ENCODE measurements at places on chromosomes 12 and 14.
A peak's percentile ranks its signal among the peaks of the same experiment; 100 is the strongest.

- DNase-seq = no peak
Observed at GRCh38 chr12:103642240-103642864, 55.3 kb downstream of the STAB2 start.

- peak; percentile 1 for DNase-seq
Observed at GRCh38 chr14:59688224-59689170, 111.9 kb upstream of the CCDC175 start.

DNA sequence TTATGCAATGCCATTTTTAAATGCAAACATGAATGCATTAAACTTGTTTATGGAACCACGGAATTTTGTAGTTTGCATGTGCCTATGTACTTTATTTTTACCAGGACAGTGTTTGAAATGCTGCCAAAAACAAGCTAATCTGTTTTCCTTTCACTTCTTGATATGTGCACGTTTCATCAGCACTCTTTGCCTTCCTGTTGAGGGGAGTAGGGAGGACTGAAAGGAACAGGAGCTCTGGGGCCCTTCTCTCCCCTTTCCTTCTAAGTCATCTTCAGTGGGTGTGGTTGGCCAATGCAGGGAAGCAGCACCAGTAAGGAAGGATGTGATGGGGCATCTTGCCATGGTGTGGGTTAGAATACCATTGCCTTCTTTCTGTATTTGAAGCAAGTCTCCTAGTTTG lies 12.1 kb upstream of the PPP4R4 start:
- DNase-seq = no peak

DNA sequence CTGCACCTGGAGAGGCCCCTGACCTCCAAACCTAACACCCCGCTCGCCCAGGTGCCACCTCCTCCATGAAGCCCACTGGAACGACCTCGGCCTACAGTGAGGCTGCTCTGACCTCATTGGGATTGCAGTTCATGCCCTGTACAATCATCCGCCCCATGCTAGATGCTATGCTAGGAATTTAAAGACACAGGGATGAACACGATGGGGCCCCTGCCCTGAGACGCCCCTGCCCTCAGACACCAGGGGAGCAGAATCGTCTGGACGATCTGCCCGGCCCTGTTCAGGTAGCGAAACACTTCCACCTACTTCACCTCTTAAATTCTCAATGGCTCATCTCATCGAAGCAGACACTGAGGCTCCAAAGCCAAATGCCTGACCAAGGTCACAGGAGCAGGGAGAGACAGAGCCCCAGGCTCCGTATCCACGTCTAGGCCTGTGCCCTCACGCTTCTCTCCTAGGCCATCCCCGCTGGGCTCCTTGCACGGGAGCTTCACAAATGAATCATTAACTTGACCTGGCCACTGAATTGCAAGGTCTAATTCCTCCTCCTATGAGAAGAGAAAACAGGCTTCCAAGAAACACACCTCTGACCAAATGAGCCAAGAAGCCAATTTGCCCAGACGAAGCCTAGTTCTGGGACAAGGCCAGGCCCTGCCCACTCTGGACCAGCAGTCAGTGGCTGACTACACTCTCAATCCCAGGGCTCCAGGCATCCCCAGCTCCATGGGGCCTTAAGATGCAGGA lies 35.2 kb downstream of the SCARB1 start:
- DNase-seq = peak; percentile 51

DNA sequence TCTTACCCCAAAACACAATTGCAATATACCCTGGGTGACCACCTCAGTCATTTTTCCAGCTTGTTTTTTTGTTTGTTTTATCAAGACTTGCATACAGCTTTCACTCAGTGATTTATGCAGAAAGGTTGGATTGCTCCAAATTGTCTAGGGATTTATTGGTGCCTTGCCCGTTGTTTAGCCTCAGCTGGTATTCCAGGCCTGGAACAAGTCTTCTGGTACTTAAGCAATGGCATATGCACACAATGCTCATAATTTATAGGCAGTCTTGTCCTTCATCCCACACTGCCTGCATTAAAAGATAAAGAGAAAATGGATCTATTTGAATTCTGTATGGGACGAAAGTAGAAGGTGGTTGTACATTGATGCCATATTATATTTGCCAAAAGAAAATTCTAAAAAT lies 392.5 kb downstream of the ADAMTS20 start:
- DNase-seq = no peak

- no peak for DNase-seq
Observed at GRCh38 chr12:125203145-125203765, 138.0 kb downstream of the AACS start.

DNA sequence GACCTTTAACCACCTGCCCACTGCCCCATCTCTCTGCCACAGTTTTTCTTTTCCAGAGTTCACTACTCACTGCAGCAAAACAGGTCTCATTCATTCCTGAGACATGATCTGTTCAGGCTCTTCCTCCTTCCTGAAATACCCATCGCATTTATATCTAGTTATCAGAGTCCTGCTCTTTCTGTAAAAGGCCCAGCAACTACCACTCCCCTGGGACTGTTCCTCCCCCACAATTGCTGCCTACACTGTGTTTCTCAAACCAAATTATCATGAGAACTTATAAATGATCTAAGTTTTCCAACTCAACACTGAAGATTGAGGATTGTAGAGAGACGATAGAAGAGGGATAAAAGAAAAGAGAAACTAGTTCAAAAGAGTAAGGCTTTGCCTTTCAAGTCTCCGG lies 40.8 kb upstream of the EPS8 start:
- no peak for DNase-seq

- no peak for DNase-seq
Observed at GRCh38 chr12:42615006-42615405, 25.5 kb upstream of the PRICKLE1 start.

GRCh38 chr12:16946704-16947103 lies 340.7 kb upstream of the LMO3 start:
- DNase-seq = no peak

GRCh38 chr14:96574171-96574632 lies 72.0 kb downstream of the PAPOLA start:
- peak; percentile 5 for DNase-seq

GRCh38 chr14:60893911-60894310 lies 87.0 kb downstream of the TRMT5 start:
- no peak for DNase-seq

DNA sequence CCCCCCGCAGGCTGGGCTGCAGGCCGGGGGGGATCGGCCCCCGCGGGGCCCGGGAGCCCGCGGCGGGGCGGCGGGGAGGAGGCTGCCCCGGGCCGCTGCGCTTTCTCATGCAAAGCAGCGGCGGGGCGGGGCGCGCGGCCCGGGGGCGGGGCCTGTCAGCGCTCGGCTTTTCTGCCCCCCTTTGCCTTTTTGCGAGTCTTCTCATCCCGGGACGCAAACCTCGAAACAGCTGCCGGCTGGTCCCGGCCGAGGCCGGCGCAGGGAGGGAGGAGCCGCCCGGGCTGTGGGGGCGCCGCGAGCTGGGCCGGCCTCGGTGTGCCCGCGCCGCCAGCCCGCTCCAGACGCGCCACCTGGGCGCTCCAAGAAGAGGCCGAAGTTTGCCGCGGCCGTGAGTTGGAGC lies at the start of gene FZD10:
Gene FZD10, plus strand, starts transcription at position 198 of the 400 bp plus-strand sequence. CDS start 479 bp downstream, outside the sequence.
- no peak for DNase-seq

DNA sequence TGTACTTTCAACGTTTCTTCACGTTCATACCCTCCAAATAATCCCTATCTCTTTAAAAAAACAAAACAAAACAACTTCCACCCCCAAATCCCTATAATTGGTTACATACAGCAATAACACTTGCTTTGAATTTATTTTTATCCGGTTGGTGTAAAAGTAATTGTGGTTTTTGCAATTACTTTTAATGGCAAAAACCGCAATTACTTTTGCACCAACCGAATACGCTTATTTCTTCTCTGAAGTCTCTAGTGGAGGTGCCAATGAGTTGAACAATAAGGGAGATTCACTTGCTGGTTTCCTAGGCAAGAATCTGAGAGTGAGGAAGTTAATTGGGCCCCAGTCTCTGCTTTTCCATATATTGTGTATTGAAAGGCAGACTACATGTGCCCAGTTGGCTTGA lies 133.3 kb downstream of the DACT1 start:
- no peak for DNase-seq

DNA sequence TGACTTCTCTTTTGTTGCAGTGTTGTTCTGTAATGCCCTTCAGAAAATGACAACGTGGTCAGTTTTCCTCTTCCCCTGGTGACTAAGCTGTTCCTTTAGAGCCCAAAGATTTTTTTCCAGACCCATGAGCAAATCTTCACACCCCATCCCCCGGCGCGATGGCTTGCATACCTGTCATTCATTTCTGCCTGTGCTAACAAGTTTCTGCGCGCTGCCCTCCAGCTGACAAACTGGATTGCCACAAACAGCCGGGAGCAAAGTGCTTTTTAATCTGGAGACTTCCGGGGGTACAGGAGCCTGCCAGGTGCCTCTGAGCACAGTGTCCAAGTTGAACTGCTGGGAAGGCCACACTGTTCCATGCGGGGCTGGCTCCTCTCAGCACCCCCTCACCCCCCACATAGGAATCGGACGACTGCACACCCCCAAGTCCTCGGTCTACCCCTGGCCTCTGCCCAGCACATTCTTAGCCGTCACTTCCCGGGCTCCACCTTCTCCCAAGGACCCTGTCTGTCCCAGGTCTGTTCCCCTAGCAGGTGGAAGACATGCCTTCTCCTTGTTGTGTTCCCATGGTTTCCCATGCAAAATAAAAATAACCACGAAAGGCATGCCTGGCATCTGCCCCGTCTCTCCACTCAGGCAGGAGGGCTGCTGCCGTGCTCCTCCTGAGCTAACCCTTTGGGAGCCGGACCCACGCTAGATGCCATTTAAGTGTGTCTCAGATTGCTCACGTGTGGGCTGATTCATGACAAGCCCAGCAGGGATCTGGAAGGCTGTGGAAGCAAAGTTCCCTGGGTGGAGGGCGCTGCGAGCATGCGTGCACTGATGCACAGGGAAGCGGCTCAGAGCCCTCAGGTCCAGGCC lies 14.1 kb downstream of the RILPL1 start:
- peak; percentile 80 for DNase-seq

GRCh38 chr12:113072136-113072535 lies 15.6 kb downstream of the DTX1 start:
- no peak for DNase-seq

DNA sequence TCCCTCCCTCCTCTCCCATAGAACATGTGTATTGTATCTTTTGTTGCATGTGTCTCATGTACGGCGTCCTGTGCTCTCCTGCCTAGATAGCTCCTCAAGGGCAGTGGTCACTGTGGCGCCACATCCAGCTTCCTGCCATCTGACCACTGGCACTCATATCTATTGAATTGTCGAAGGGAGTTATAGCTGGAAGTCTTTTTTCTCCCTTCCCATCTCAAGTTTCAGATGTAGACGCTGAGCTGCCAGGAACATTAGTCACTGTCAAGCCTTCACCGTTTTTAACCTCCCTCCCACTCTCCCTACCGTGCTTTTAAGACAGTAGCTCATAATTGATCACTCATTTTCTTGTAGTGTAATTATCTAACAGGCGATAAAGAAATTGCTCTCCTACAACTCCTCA lies 33.0 kb downstream of the MTHFD1 start:
- DNase-seq = no peak

- no peak for DNase-seq
Observed at GRCh38 chr14:60661721-60662120, 12.4 kb upstream of the SIX1 start.

- DNase-seq = no peak
Observed at GRCh38 chr12:132561427-132562156, 48.8 kb downstream of the LRCOL1 start.
